ENCODE measurements at places on chromosomes 7 and 10. TPM values are rescaled to one million over a fixed set of nuclear protein-coding genes. Genes with fewer than 3 reads are reported as not detected.

Gene POM121
- 66.8 TPM for total RNA-seq

Gene SPDYE5
- 0.16 TPM for total RNA-seq

Gene NHLRC2
- total RNA-seq: 39.9 TPM

Gene RNLS
- total RNA-seq: 9.4 TPM

Gene GPC2
- 49.8 TPM for total RNA-seq

Gene DNAJC12
- 9.3 TPM for total RNA-seq

Gene GIMAP1
- not detected for total RNA-seq

Gene MBL2
- total RNA-seq: not detected

Measured in mesothelial cell of epicardium (in vitro differentiated cells).